ENCODE measurements at places on chromosomes 2 and 18. TPM values are rescaled to one million over a fixed set of nuclear protein-coding genes. Genes with fewer than 3 reads are reported as not detected.

- peaks cover 90% of the 10 kb centered on the region for H3K36me3 ChIP-seq
- no peak overlapping the region for H3K27ac ChIP-seq
- no peaks in the 10 kb centered on the region for H3K27me3 ChIP-seq
- H3K4me1 ChIP-seq, result no peaks in the 10 kb centered on the region
- no peak for DNase-seq
Measured at GRCh38 chr2:101272045-101272784, 19.5 kb downstream of the CNOT11 start.

GRCh38 chr18:48409591-48410094, 460 bp upstream of the ZBTB7C start:
- peak overlapping the region; percentile 75 for H3K4me3 ChIP-seq
- peak; percentile 28 for DNase-seq
- no peaks in the 10 kb centered on the region for H3K27me3 ChIP-seq

Gene CXCR1
- total RNA-seq, result 0.12 TPM

- DNase-seq, result no peak
- no peaks in the 10 kb centered on the region for H3K36me3 ChIP-seq
- no peak overlapping the region for H3K27ac ChIP-seq
- H3K27me3 ChIP-seq, result no peaks in the 10 kb centered on the region
Measured at GRCh38 chr2:8036366-8036765, 645.5 kb upstream of the ID2 start.

DNA sequence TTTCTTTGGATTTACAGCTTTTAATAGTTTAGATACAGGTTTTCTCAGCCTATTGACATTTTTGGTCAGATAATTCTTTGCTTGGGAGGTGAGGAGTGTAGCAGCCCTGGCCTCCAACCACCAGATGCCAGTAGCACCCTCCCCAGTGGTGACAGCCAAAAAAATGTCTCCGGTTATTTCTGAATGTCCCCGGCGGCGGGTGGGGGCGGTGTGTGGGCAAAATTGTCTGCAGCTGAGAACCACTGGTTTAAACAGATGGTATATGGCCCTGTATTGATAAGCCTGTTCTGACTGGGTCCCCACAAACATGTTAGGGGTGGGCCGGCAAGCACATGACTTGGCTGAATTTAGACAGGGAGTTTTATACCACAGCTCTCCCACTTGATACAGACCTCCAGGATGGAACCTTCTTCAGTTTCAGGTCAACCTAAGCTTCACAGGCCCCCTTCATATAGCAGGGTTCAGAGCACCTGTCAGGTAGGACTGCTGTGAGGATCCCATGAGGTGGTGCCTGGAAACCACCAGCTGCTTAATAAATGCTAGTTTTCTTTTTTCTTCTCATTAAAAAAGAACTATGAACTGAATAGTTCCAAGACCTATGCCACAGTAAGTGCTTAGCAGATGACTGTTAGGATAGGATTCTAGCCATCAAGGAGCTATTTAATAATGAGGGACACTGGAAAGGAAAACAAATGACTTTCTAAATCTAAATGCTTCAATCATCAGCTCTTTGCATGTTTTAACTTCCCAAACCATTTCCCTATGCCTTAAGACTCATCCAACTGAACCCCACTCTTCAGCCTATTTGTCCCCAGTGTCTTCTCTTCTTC, 18.1 kb downstream of the LPIN2 start:
- peaks cover 31% of the 10 kb centered on the region for H3K4me1 ChIP-seq
- H3K36me3 ChIP-seq, result peaks cover 19% of the 10 kb centered on the region
- H3K4me3 ChIP-seq, result no peak overlapping the region
- no peak for DNase-seq
- no peak overlapping the region for H3K27ac ChIP-seq

DNA sequence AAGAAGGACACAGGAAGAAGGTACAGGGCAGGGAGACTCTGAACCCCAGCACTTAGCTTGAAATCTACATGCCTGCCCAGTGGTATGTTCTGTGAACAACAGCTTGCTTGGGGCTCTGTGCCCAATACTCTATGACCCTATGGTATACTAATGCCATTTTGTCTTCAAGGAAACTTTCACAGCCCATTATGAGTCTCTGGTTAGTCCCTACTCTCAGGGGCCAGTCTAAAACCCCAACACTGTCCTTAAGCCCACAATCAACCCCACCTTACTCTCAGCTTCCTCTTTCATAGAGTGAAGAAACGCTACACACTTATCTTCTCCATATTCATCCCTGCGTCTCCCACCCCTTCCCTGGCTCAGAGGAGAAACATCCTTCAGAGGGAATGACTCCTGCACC, 16.0 kb downstream of the NEB start:
- no peak overlapping the region for H3K27ac ChIP-seq
- no peak overlapping the region for H3K4me3 ChIP-seq
- H3K4me1 ChIP-seq, result no peaks in the 10 kb centered on the region

GRCh38 chr18:11178951-11179549, 29.7 kb upstream of the PIEZO2 start:
- H3K4me3 ChIP-seq, result no peak overlapping the region
- H3K27me3 ChIP-seq, result no peaks in the 10 kb centered on the region
- peaks cover 26% of the 10 kb centered on the region for H3K4me1 ChIP-seq
- H3K36me3 ChIP-seq, result no peaks in the 10 kb centered on the region
- peak; percentile 40 for DNase-seq

DNA sequence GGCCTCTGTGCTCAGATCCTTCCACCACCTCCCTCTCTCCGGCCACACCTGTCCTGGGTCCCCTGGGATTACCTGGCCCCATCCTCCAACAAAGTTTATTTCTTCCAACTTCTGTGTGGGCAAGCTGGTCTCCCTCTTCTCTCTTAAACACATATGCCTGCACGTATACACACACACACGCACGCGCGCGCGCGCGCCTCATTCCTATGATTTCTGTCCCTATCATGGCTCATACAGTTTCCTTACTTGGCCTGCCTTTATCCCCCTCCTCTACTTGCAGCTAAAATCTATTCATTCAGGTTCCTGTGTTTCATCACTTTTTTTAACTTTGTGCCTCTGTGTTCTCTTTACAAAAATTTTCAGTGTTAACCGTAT, 96.4 kb downstream of the LOXHD1 start:
- no peak overlapping the region for H3K4me3 ChIP-seq
- no peak for DNase-seq
- no peak overlapping the region for H3K27ac ChIP-seq
- no peaks in the 10 kb centered on the region for H3K4me1 ChIP-seq

Measured in MCF 10A (cell line).